Activated naive CD4-positive, alpha-beta T cell treated with anti-CD3 and anti-CD28 coated beads for 36 hours (primary cell): ENCODE measurements at places on chromosomes 6 and 20.

DNA sequence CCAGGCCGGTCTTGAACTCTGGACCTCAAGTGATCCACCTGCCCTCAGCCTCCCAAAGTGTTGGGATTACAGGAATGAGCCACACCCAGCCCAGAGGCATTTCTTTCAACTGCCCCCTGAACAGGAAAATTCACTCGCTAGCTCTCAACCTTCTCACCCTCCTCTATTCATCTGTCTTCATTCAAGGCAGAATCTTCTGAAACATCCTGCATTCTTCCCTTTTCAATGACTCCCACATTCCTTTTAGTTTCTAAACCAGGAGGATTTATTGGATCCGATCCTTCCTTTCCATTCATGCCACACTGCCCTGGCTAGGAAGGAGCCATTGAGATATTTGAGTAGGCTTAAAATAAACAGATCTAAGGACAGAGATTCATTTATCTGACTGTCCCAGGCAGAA is 52.9 kb downstream of the C6orf52 start:
- DNase-seq = no peak

- no peak for DNase-seq
Observed at GRCh38 chr20:43983904-43984361, 69.3 kb downstream of the TOX2 start.

DNA sequence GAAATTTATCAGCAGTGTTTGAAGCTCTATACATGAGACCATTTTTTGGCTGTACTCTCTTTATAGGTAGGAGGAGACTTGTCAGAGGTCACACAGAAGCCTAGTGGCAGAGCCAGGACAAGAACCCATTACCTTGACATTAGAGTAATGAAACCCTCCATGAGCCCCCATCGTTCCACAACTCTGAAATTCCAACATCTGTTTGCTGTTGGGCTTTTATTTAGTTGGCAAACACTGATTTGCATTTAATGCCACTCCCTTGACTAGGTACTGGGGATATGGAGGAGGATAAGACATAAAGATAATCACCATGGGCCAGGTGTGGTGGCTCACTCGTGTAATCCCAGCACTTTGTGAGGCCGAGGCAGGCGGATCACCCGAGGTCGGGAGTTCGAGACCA is 1.6 kb downstream of the GSS start:
- no peak for DNase-seq

GRCh38 chr6:150848400-150848799 is 17.1 kb upstream of the MTHFD1L start:
- DNase-seq = no peak

DNA sequence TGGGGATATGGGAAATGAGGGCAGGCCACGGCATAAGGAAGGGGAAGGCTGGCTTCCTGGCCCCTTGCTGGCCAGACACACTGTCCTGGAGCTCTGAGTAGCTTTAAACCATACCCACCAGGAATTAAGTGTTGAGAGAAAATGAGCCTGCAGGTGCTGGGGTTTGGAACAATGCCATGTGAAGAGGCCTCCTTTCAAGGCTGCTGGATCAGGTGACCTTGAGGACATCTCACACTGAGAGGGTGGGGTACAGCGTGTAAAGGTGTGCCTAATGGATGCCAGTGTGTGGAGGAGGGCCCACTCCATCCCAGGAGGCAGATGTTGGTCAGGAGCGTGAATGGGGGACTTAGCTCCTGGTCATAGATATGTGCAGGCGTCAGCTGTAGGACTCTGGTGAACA is 74.8 kb upstream of the MLN start:
- no peak for DNase-seq
